ENCODE measurements at places on chromosomes 6 and 20.

GRCh38 chr6:84222426-84222825 lies 5.0 kb downstream of the CEP162 start:
- no peak for DNase-seq

- no peak for DNase-seq
Measured at GRCh38 chr6:33790379-33790778, 1.4 kb upstream of the LEMD2 start.

- DNase-seq = no peak
Measured at GRCh38 chr20:23387118-23387443, 25.1 kb downstream of the GZF1 start.

GRCh38 chr20:14989535-14990290 lies 652.3 kb upstream of the FLRT3 start:
- DNase-seq = no peak

All from stimulated activated CD8-positive, alpha-beta memory T cell treated with anti-CD3 and anti-CD28 coated beads, Interleukin-4, amount 100 ng/mL, for 24 hours (primary cell).